ENCODE measurements at places on chromosomes 6 and 20.

GRCh38 chr6:23841116-23841515, 284.9 kb upstream of the NRSN1 start:
- no peak for DNase-seq

DNA sequence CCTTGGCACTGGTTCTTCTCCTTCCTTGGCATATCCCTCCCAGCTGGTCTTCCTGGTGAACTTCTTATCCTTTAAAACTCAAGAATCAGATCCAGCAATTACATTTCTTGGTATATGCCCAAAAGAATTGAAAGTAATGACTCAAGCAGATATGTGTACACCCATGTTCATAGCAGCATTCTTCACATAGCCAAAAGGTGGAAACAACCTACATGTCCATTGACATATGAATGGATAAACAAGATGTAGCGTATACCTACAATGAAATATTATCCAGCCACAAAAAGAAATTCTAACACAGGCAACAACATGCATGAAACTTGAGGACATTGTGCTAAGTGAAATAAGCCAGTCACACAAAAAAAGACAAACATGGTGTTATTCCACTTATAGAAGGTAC, 103.7 kb upstream of the NT5E start:
- no peak for DNase-seq

DNA sequence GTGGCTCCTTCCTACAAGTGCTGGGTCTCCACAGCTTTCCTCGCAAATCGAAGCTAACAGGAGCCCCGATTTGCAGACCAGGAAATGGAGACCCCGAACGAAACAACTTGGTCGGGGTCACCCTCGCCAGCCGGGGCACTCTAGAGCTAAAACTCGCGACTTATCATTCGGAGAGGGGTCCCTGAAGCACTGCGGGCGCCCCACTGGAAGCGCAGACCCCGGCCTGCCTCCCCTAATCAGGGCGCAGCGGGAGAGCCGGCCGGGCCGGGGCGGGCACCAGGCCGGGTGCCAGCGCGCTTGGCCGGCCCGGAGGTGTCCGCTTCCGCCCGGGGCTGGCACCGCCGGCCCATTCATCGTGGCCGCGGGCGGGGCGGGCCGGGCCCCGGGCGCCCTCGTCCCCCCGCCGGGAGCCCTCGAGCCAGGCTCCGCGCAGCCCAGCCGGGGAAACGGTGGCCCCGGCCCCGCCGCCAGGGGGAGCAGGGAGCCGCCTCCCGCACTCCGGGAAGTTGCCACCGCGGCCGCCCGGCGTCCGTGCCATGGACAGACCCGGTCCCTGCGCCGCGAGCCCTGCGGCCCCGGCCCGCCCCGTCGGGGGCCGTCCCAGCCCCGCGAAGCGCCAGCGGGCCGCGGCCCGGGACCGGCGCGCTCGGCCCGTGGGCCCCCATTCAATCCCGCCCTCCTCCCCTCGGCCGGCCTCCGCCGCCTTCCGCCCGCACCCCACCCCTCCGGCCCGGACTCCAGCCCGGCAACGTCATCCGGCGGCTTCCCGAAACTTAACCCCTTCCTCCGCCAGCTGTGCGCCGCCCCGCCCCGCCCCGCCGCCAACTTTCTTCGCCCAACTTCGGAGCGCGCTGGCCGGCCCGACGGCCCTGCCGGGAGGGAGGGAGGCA, 961 bp downstream of the RRBP1 start:
- DNase-seq: peak; percentile 67

GRCh38 chr6:81900616-81901015, 148.1 kb upstream of the TENT5A start:
- no peak for DNase-seq

DNA sequence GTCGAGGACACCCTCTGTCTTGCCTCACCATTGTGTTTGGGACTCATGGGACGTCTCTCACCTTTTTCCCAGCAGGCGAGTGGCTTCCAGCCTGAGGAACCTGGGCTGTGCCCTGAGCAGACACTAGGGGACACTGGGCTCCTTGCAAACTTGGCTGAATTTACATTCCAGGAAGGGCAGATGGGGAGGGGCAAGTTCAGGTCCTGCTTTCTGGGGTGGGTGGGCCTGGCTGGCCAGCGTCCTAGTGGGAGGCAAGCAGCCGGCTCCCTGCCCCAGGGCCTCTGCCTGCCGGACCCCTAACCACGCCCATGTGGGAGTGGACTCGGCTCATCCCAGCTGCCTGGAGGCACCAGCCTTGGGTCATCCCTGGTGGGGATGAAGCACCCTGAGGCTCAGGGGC, 48.2 kb upstream of the MLN start:
- no peak for DNase-seq

DNA sequence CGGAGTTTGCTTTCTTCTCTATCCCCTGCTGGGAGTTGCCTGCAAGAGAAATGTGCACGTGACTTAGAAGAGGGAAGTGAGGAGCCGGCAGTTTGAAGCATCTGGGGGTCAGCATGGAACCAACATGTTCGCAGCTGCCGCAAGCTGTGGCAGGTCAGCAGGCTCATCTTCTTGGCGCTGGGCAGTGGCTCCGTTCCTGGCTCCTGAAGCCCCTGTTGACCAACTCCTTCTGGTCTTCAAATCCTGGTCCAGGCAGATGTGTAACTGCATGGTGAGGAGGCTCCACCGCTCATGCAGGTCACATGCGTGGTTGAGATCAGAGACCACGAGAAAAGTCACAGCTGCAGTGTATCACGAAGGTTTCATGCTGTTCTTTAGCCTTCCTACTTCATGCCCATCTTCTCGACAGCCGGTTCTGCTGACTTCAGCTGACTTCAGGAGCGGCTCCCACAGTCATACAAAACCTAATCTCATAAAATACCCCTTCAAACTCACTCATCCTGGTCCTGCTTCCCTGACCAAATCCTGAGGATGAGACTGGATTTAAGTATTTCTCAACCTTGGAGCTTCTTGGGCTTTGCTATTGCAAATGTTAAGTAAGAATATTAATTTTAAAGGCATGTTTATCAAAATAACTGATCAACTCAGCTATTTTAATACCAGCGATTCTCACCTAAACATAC, 44.9 kb upstream of the BCAS1 start:
- DNase-seq: no peak

DNA sequence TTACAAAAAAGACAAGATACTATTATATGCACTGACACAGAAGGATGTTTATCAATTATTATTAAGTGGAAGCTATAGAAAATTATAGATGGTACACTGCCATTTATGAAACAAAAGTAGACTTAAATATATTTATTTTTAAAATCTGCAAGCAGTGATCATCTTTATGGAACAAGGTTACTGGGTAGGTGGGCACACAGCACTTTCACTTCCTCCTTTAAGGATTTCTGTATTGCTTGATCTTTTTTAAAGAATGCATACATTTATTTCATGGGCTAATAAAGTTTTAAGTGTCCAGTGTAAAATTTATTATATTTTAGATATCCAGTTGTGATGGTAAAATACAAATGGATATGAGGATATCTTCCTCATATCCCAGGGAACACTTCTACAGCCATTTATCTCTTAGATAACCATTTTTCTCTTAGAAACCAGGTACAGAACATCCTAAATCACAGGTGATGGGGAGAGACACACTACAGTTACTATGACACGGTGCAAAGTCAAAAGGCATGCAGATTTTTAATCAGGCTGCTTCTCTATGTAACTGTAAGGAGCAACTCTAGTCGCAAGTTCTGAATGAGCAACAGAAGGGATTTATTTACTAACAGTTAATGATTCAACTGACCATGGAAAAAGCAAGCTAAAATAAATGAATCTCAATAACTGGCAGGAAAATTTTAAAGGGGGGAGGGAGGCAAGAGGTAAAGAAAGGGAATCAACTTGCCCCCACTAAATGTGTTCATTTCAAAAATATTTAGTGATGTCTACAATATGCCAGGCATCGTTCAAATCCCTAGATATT, 2.2 kb downstream of the FBXL4 start:
- no peak for DNase-seq

DNA sequence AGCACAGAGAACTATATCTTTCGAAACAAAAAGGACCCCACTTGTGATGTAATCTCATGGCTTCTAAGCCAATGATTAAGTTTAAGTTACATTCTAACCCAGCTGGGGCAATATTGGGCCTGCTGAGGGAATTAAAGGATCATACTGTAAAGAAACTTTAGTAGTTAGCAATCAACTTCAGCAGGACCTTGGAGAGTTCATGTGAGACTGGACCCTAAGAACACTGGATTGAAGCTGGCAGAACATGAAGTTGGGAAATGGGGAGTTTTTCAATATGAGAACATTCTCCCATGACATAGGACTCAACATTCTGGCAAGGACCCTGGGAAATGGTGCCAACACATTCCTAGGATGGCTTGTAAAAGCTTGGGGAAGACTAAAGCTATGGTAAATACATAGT, 516.2 kb downstream of the PKHD1 start:
- no peak for DNase-seq

- no peak for DNase-seq
Observed at GRCh38 chr6:138769102-138769676, 4.4 kb upstream of the CCDC28A start.

Data from cerebellum (tissue), 4 donors.